ENCODE measurements at places on chromosomes 11 and 22.

DNA sequence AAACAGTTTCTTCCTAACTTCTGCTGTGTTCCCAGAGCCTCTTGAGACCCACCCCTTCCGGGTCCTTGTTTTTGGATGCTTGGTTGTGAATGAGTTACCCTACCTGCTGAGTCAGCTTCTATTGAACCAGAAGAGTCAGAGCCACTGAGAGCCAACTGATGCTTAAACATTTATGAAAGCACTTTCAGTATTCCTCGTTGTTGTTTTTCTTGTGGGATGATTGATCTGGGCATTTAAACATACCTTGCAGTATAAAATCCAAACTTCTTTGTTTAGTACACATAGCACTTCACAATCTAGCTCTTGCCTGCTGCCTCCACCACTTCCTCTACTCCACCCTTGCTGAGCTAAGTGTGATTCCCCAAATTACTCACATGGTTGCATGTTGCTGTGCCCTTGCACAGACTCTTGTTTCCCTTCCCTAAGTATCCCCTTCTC lies 5.5 kb downstream of the PRSS23 start:
- peak; percentile 40 for DNase-seq

GRCh38 chr11:78100261-78100660 lies 20.6 kb upstream of the NDUFC2 start:
- no peak for DNase-seq

GRCh38 chr11:10488121-10488933 lies 33.3 kb downstream of the AMPD3 start:
- DNase-seq, result no peak

DNA sequence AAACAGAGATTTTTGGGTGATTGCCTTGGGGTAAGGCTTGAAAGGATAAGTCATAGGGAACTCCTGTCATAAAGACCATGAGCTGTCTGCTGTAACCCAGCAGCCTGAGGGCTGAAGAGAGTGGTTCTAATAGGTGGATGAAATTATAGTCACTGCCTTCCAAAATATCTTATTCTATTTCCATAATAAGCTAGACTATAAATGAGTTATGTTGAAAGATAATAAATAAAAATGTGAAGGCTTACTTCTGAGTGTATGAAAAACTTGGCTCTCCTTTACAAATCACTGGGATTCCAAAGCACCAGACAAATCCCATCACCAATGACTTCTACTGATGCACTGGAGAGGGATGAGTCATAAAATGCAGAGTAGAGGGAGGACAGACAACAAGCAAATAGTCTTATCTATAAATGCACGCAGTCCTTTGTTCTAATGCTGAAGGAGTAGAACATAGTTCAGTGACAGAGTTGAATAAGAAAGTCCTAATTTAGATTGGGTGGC lies 775.0 kb upstream of the LRRC4C start:
- DNase-seq, result no peak

DNA sequence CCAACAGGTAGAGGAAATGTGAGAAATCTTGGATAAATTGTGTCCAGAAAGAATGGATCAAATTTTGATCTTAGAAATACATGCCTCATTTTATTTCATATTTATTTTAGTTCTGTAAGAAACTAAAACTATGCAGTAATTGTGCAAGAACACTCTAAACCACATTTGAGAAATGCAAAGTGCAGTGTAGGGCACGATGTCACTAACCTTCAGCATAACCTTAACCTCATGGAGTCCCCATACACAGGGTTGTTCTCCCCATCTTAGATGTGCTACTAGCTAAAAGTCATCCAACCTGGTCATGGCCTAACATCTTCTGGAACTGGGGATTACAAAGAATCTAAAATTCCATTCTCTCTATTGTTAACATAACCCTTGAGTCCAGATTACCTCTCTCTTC lies 48.4 kb upstream of the ARHGAP42 start:
- DNase-seq, result no peak

GRCh38 chr11:116582571-116582970 lies 190.2 kb downstream of the BUD13 start:
- DNase-seq, result no peak

- no peak for DNase-seq
These were observed 819 bp downstream of the JAML start for GRCh38 chr11:118223992-118224391.

DNA sequence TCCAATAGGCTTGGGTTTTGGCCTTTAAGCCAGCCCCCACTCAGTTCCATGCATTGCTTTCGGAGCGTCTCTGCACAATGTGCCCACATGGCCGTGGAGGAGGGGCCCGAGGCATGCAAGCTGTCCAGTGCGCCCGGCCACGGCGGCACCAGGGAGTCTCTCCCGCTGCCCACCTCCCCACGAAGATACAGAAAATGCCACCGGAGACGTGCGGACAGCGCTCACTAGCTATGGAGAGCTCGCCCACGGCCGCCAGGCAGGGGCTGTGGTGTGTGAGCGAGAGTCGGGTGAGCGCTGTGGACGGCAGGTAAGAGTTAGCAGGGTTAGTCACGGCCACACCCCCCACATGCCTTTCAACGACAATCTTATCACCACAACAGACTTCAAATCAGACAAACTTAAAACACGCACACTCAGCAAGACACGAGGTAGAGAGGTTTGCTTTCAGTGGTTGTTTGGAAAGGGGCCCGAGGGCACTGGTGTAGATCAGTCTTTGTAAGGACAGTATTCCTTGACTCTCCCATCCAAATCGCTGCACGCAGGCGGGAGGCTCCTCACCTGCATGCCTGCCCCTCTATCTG lies 18.7 kb upstream of the BID start:
- no peak for DNase-seq

GRCh38 chr11:11865449-11865848 lies 23.7 kb downstream of the USP47 start:
- no peak for DNase-seq

DNA sequence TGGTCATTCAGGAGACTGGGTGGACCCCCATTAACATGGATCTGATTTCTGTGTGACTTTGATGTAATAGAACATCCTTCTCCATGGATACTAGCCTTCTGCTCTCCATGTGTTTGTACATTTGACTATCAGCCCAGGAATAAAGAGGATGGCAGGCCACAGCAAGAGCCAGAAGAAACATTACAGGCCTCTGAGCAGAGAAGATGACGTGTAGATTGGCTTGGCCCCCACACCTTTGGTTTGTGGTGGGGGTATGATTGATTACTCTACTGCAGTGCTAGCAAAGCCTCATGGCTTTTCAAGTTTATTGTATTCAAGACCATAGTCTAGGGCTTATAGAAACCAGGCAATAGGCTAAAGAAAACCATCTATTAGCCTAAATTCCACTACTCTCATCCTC lies 77.0 kb downstream of the GRAMD1B start:
- no peak for DNase-seq
